ENCODE measurements at places on chromosomes 13 and 19.

GRCh38 chr13:38902551-38902950, 88.1 kb downstream of the STOML3 start:
- DNase-seq: no peak

DNA sequence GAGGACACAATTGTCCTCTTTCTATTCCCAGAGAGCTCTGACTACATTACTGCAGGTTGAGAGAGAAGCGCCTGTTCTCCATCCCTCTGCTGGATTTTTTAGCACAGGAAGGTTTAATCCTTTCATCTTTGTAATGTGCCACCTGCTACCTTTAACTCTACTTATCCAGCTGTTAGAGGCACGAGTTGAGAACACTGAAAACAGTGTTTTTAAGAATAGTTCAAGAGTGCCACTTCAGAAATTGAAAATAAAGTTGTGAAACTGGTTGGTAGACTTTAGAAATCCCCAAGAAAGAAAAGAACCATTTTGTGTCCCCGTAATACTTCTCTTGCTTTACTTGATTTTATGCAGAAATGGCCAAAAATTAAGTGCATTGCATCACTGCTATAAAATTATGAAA, 20.6 kb downstream of the FREM2 start:
- no peak for DNase-seq

- DNase-seq: no peak
These were observed 1664.0 kb downstream of the EFNB2 start for GRCh38 chr13:104871456-104871855.

DNA sequence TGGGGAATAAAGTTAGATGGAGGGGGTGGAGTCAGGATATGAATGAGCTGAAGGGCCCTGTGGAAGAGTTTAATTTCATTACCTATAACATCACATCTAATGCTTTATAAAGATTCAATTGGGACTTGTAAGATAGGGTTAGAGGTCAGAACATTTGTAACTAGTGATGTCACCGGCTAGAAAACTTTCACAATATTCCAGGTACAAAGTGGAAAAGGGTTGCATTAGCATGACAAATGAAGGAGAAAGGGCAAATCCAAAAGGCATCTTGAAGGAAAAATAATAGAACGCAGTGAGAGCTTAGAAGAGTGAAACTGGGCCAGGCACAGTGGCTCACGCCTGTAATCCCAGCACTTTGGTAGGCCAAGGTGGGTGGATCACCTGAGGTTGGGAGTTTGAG, 7.6 kb downstream of the MBNL2 start:
- no peak for DNase-seq

DNA sequence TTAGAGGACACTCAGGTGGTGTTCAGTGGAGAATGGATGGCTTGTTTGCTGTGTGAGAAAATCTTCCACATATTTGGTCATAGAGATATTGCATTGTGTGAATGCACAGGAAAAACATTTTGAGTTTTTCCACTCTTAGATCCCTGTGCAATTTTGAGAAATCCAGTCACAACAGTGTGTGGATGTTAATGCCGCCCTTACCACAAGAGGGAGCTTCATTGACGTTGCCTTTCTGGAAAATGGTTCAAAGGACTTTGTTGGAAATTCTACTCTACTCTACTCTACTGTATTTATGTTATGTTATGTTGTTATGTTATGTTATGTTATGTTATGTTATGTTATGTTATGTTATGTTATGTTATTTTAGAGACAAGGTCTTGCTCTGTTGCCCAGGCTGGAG, 13.4 kb downstream of the ZNF20 start:
- no peak for DNase-seq

Data from upper lobe of left lung (tissue), 6 donors.